Lower lobe of right lung (tissue), 2 donors: ENCODE measurements at places on chromosomes 1 and 21. TPM values are rescaled to one million over a fixed set of nuclear protein-coding genes. Genes with fewer than 3 reads are reported as not detected.
A peak's percentile ranks its signal among the peaks of the same experiment; 100 is the strongest.

GRCh38 chr1:214187933-214188332, 93.0 kb upstream of the SMYD2 start:
- peaks cover 43% of the 10 kb centered on the region for H3K27me3 ChIP-seq
- H3K27ac ChIP-seq: no peak overlapping the region
- peaks cover 8% of the 10 kb centered on the region for H3K4me1 ChIP-seq
- H3K4me3 ChIP-seq: no peak overlapping the region
- H3K36me3 ChIP-seq: no peaks in the 10 kb centered on the region

DNA sequence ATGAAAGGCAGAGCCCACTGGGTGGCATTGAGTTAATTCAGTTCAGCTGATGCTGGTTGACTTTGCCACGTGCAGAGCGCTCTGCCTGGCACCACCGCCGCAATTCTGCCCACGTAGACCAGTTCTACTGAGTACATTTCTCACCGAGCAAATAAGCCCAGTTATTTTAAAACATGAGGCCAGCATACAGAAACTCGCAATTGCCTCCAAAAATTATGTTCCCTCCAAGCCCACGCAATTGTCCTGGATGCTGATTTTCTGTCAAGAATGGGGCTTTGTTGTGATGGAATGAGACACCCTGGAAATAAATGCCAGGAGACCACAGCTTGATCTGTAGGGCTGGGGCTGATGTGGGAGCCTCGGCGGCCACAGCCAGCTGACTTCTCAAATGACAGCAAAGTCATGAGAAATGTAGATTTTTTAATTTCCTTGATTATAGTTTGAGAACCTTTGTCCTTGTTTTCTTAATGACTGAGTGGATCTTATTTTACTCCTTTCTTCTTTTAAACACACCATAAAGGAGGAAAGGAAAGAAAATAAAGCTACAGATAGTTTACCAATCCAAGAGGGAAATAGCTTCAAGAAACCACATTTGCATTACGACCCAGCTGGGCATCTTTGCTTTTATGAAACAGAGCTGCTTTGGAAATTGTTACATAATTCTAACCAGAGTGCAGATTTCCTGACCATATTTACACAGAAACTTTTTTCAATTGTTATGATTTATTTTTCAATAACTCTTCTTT, 11.6 kb upstream of the PARP1 start:
- H3K4me3 ChIP-seq: no peak overlapping the region
- no peaks in the 10 kb centered on the region for H3K4me1 ChIP-seq
- no peaks in the 10 kb centered on the region for H3K36me3 ChIP-seq
- no peaks in the 10 kb centered on the region for H3K27me3 ChIP-seq
- no peak overlapping the region for H3K27ac ChIP-seq

- H3K36me3 ChIP-seq: peaks cover 7% of the 10 kb centered on the region
- H3K27ac ChIP-seq: no peak overlapping the region
Observed at GRCh38 chr1:161190962-161191521, 7.8 kb downstream of the ADAMTS4 start.

- DNase-seq: no peak
- no peaks in the 10 kb centered on the region for H3K27me3 ChIP-seq
- H3K4me1 ChIP-seq: no peaks in the 10 kb centered on the region
- peaks cover 39% of the 10 kb centered on the region for H3K36me3 ChIP-seq
Observed at GRCh38 chr1:40240390-40240789, 7.3 kb upstream of the TMCO2 start.

GRCh38 chr1:65615859-65616258, 176.8 kb upstream of the PDE4B start:
- no peak overlapping the region for H3K4me3 ChIP-seq
- H3K27ac ChIP-seq: peak overlapping the region; percentile 28
- H3K36me3 ChIP-seq: no peaks in the 10 kb centered on the region
- H3K27me3 ChIP-seq: no peaks in the 10 kb centered on the region

- no peaks in the 10 kb centered on the region for H3K27me3 ChIP-seq
- H3K4me3 ChIP-seq: no peak overlapping the region
- no peak overlapping the region for H3K27ac ChIP-seq
- H3K36me3 ChIP-seq: no peaks in the 10 kb centered on the region
- DNase-seq: no peak
Observed at GRCh38 chr1:88655685-88656299, 28.3 kb upstream of the PKN2 start.

DNA sequence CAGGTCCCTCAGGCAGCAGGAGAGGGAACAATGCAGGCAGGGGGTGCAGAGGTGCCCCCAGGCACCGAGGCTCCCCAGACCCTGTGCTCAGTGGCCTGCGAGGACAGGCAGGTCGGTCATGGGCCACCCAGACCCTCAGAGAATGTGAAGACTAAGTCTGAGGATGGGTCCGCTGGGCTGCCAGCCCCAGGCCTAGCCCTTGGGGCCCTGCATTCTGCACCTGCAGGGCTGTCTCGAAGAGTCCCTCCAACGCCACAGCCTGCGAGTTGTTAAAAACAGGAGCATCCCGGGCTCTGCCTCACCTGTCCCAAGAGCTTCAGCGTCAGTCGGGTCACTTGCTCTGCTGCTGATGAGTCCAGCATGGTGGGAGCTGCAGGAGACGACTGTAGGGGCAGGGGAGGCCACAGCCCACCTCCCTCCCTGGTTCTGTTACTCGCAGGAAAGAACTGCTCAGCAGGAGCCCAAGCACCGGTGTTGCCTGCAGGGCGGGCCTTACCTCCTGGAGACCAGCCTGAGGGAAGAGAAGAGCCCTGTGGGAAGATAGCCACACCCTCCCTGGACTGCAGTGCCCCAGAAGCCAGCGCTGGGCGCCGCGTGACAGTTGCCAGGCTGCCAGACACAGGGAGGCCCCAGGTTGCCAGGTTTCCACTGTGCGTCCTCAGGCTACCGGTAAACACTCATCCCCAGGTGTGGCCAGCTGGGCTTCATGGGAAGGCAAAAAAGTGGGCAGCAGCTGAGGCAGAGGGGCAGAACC, 5.8 kb downstream of the C21orf58 start:
- H3K36me3 ChIP-seq: no peaks in the 10 kb centered on the region
- peaks cover 15% of the 10 kb centered on the region for H3K4me1 ChIP-seq
- H3K4me3 ChIP-seq: no peak overlapping the region
- no peaks in the 10 kb centered on the region for H3K27me3 ChIP-seq
- no peak for DNase-seq

DNA sequence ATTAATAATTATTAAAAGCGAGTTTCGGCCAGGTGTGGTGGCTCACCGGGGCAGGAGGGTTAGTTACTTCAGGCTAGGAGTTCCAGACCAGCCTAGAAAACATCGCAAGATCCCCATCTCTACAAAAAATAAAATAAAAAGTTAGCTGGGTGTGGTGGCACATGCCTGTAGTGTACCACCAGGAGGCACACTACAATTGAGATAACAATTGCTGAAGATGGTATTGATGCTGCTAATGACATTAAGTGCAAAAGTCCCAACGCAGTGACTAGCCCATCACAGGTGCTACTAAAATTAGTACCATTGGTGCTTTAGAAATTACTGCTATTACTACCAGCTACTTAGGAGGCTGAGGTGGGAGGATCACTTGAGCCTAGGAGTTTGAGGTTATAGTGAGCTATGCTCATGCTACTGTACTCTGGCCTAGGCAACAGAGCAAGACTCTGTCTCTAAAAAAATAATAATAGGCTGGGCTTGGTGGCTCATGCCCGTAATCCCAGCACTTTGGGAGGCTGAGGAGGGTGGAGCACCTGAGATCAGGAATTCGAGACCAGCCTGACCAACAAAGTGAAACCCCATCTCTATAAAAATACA, 156.6 kb downstream of the GREM2 start:
- no peak for DNase-seq
- no peak overlapping the region for H3K27ac ChIP-seq
- H3K36me3 ChIP-seq: no peaks in the 10 kb centered on the region
- no peak overlapping the region for H3K4me3 ChIP-seq
- H3K27me3 ChIP-seq: no peaks in the 10 kb centered on the region

DNA sequence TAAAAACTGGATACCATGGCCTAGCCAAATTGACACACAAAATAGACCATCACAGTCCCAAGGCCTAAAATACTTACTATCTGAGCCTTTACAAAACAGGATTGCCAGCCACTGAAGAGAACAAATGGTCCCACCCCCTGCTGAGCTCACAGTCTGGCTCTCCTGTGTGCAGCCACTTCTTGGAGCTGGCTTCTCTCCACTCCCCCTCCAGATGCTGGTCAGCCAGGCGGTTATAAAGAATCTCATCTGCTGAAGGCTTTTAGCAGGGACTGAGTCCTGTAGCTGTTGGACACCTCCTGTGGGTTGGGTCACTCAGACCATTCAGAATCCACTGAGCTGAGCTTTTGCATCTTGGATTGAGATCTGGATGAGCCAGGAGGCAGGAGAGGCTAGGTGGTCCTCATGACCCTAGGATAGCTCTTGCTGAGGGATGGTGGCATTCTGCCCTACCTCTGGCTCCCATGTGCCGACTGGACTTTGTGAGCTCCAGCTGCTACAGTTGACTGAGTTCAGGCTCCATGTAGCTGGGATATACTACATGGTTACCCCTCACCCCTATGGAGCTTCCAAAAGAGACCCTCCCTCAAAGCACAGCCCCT, 16.1 kb downstream of the OXCT2 start:
- H3K4me1 ChIP-seq: no peaks in the 10 kb centered on the region
- H3K27ac ChIP-seq: no peak overlapping the region
- H3K27me3 ChIP-seq: no peaks in the 10 kb centered on the region

DNA sequence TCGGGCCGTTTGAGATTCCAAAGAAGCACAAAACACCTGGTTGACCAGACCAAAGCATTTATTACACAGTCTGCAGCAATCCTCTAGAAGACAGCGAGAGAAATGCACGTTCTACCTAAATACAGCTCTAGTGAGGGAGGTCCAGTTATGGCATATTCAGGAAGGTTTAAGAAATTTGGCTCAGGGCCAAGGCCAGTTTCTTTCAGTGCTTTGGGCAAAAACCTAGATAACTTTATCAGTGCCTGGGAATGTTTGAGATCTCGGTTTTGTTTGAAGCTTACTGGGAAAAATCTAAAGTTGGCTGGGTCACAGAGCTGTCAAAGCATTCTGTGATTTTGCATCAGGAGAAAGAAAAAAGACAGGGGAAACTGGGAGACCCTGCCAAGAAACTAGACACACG, 514.0 kb upstream of the TMPRSS15 start:
- DNase-seq: no peak
- no peaks in the 10 kb centered on the region for H3K27me3 ChIP-seq
- H3K36me3 ChIP-seq: no peaks in the 10 kb centered on the region
- H3K4me3 ChIP-seq: no peak overlapping the region

Gene FAM3B
- total RNA-seq: 4.8 TPM

Gene BROX
- 50.2 TPM for total RNA-seq

Gene C1QB
- 1,524 TPM for total RNA-seq

Gene NGF
- 0.97 TPM for total RNA-seq

Gene CNTN2
- total RNA-seq: not detected

Gene UBASH3A
- 1.2 TPM for total RNA-seq

Gene GPR52
- 2.6 TPM for total RNA-seq

Gene CHODL
- total RNA-seq: not detected
